Hair follicular keratinocyte (primary cell): ENCODE measurements at places on chromosomes 16 and 17. TPM values are rescaled to one million over a fixed set of nuclear protein-coding genes. Genes with fewer than 3 reads are reported as not detected.

The MFAP4 gene
- not detected in 2 replicates for total RNA-seq

The OR1A1 gene
- total RNA-seq = not detected in 2 replicates

The EVI2B gene
- total RNA-seq = 0.47 and 1.5 TPM in 2 replicates

The TMEM114 gene
- not detected in 2 replicates for total RNA-seq

The CD7 gene
- not detected in 2 replicates for total RNA-seq

The CHD9NB gene
- 0.11 and 0.47 TPM in 2 replicates for total RNA-seq

The PLK1 gene
- 22.1 and 94.8 TPM in 2 replicates for total RNA-seq

The OSGIN1 gene
- total RNA-seq = 1.2 and 2.1 TPM in 2 replicates

The C16orf92 gene
- total RNA-seq = not detected in 2 replicates

The BAIAP3 gene
- under 0.01 and 0.08 TPM in 2 replicates for total RNA-seq

The TPSD1 gene
- total RNA-seq = not detected in 2 replicates

The RBFOX1 gene
- total RNA-seq = not detected in 2 replicates

The CD300LB gene
- not detected in 2 replicates for total RNA-seq

The CTRB1 gene
- not detected in 2 replicates for total RNA-seq

The CHRNE gene
- total RNA-seq = not detected in 2 replicates

The MYH1 gene
- total RNA-seq = not detected in 2 replicates

The XYLT1 gene
- 3.2 and 6.0 TPM in 2 replicates for total RNA-seq

The PRSS33 gene
- not detected in 2 replicates for total RNA-seq

The LITAFD gene
- not detected in 2 replicates for total RNA-seq

The SRCIN1 gene
- 0.31 and 1.0 TPM in 2 replicates for total RNA-seq

The HSD17B2 gene
- 4.6 and 12.3 TPM in 2 replicates for total RNA-seq

The CACNG1 gene
- not detected in 2 replicates for total RNA-seq

The FBXW10 gene
- not detected in 2 replicates for total RNA-seq
